ENCODE measurements at places on chromosomes 7 and 10. TPM values are rescaled to one million over a fixed set of nuclear protein-coding genes. Genes with fewer than 3 reads are reported as not detected.

DNA sequence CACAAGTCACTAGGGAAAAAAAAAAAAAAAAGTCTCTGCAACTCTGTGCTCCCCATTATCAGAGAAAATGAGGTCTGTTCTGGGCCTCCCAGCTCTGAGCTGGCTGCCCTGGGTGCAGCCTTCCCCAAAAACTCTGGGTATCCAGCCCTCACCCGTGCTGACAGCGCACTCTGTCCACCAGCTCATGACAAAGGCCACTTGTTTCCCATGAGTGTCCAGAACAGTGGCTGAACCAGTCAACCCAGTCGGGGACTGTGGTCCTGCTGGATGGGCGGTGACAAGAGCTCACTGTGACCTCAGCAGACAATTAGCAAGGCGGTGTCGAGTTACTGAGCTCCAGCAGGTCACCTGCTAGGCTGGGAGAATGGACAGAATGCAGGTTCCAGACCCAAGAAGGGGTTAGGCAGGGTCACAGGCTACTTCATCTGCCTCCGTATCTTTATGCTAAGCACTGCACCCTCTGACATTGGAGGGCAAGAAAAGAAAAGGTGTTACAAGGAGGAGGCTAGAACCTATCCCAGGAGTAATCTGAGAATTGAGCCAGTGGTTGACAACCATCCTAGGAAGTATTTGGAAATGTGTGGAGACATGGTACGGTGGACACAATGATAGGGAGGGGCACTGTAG, 37.2 kb downstream of the DLG5 start:
- no peak for DNase-seq
- H3K27ac ChIP-seq: no peak overlapping the region
- H3K4me1 ChIP-seq: peaks cover 28% of the 10 kb centered on the region
- H3K4me3 ChIP-seq: no peak overlapping the region
- peaks cover 4% of the 10 kb centered on the region for H3K36me3 ChIP-seq

- H3K27me3 ChIP-seq: peaks cover 1% of the 10 kb centered on the region
- H3K4me1 ChIP-seq: peaks cover 30% of the 10 kb centered on the region
- no peak for DNase-seq
- peak overlapping the region; percentile 45 for H3K27ac ChIP-seq
- peaks cover 25% of the 10 kb centered on the region for H3K36me3 ChIP-seq
Observed at GRCh38 chr10:29657719-29658274, 23.0 kb upstream of the SVIL start.

- no peak for DNase-seq
- peaks cover 5% of the 10 kb centered on the region for H3K27me3 ChIP-seq
- peaks cover 4% of the 10 kb centered on the region for H3K4me1 ChIP-seq
- H3K27ac ChIP-seq: no peak overlapping the region
Observed at GRCh38 chr10:30383356-30383755, 34.3 kb upstream of the MTPAP start.

DNA sequence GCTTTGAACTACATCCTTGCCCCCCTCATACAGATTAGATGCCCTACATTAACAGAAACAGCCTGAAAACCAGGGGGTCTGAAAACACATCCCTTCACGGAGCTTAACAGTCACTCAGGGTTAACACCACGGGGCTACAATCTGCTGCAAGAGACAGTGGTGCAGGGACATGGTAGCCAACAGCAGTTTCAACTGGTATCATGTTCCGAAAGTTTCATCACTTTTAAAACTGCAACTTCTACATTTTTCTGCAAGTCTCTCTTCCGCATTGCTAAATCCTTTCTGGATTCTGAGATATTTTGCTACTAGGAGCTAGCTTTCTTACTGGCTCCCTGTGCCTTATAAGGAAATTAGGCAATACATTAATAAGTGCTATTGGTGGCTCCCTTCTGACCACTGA, 92.6 kb downstream of the JAZF1 start:
- H3K27ac ChIP-seq: no peak overlapping the region
- DNase-seq: no peak
- no peaks in the 10 kb centered on the region for H3K36me3 ChIP-seq
- no peaks in the 10 kb centered on the region for H3K27me3 ChIP-seq

- DNase-seq: no peak
- H3K27ac ChIP-seq: no peak overlapping the region
- no peaks in the 10 kb centered on the region for H3K4me1 ChIP-seq
- peaks cover 1% of the 10 kb centered on the region for H3K27me3 ChIP-seq
Observed at GRCh38 chr7:131152766-131153165, 174.9 kb upstream of the MKLN1 start.

DNA sequence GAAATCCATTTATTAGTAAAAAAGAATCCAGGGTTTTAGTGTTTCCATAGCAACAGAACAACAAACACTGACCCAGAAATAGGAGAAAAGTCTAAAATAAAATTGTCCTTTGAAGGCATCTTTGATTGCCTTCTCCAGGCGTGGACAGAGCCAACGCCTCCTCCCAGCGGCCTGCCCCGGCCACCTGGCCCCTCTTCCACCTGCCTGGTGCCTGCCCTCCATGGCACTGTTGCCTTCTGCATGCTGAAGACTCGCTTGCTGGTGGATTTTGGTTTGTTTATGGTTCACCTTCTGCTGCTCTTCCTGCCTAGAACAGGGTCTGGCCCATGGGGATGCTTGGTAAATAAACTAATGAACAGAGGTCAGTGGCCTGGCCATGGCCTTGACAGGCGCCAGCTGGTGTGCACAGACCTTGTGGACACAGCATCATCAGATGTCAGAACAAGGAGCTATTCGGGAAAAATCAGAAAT, 107.4 kb downstream of the DYNC2I1 start:
- H3K27me3 ChIP-seq: peaks cover 4% of the 10 kb centered on the region
- DNase-seq: no peak
- peaks cover 13% of the 10 kb centered on the region for H3K36me3 ChIP-seq
- H3K4me3 ChIP-seq: no peak overlapping the region
- no peak overlapping the region for H3K27ac ChIP-seq

BTBD16 gene
- total RNA-seq: 0.98 TPM

DNA sequence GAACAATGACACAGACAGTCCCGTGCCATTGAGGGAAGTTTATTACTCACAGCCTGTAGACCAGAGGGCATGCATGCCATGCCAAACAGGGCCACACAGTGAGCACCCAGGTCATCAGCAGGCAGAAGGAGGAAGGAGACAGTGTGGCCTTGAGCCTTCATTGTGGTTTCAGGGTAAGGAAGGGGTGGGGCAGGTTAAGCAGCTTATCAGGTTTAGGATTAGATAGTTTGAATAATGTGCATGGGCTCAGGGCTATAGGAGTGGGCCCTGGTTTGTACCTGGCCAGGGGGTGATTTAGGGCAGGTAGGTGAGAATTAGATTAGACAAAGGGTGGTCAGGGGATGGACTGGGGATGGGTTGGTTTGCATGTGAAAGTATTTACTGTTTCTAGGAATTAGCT, 67.9 kb downstream of the ADCY1 start:
- no peak overlapping the region for H3K4me3 ChIP-seq
- H3K36me3 ChIP-seq: no peaks in the 10 kb centered on the region
- DNase-seq: no peak
- H3K27ac ChIP-seq: no peak overlapping the region
